ENCODE measurements at places on chromosomes 12 and 14. TPM values are rescaled to one million over a fixed set of nuclear protein-coding genes. Genes with fewer than 3 reads are reported as not detected.

DNA sequence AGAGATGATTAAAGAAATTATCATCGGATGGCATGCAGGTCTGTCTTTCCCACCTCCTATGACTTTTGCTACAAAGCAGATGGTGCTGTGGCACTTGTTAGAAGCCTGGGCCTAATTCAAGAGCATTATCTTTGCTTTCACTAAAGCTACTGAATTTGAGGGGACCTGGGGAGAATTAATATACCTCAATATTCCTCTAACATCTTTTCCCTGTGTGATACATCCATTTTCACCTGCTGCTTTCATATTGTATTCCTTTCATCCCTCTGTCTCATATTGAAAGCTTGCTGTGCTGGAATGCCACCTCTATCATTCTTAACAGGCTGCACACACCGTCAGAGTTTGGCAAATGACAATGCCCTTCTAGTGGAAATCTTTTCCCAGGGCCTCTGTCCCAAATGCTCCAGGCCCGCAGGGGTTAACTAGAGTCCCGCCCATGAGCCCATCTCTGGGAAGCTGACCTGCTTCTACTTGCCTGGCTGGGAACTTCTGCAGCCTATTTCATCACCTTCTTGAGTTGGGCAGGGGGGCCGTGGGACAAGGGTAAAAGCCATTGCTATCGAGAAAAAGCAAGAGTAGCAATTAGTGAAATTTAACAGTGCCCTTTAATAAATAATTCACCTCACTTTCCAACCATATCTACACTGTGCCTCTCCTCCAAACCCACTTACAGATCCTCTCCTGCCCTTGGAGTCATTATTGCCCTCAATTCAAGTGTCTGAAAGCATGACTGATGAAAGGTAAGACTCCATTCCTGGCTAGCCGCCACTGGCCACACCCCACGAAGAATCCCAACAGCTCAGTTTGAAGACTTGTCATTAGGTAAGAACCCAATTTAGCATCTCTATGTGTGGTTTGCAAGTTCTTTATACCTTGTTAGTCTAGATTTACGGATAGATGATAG is 126.7 kb upstream of the BTG1 start:
- DNase-seq: no peak

DNA sequence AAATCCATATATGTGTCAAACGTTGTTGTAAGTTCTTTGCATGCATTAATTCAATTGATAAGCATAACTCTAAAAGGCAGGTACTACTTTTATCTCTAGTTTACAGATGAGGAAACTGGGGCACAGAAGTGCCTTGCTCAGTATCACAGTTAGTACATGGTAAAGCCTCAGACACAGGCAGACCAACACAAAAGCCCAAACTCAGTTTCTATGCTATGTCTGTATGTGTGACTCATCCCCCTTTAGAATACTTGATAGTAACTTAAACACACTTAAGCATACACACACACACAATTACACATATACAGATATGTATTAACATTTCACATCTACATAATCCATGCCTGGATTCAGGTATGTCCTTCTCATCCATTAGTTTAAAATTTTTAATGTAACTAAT is 88.0 kb downstream of the EPS8 start:
- DNase-seq: no peak

- DNase-seq: no peak
Observed at GRCh38 chr12:26026713-26027112, 68.2 kb downstream of the RASSF8 start.

DNA sequence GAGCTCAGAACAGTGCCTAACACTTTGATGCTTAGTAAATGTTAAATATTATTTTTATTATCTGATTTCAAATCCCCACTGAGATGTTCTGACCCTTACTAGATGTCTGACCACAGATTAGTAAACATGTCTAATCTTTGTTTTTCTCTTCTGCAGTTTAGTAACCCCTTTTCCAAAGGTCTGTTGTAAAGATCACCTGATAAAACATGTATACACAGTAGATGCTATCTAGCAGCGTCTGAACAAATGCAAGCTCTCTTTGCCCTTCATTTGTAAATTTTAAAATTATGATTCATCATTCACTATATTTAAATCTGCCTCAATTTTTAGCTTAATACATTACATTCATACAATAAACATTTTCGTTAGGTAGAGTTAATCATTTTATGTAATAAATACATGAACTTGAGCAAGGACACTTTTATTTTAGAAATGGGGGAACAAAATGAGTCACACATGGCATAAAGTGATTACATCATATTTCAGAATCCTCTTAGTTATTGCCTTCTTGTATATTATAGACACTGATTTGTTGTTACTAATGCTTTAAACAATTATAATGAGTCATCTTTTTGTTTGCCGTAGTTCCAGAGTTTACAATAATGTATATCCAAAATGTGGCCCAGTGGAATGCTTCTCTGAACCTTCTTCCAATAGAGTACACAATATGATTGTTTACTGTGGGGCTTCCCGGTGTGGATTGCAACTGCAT is 1.7 kb upstream of the OR4K5 start:
- no peak for DNase-seq

- DNase-seq: no peak
Observed at GRCh38 chr12:12323591-12323990, 26.5 kb downstream of the MANSC1 start.

DNA sequence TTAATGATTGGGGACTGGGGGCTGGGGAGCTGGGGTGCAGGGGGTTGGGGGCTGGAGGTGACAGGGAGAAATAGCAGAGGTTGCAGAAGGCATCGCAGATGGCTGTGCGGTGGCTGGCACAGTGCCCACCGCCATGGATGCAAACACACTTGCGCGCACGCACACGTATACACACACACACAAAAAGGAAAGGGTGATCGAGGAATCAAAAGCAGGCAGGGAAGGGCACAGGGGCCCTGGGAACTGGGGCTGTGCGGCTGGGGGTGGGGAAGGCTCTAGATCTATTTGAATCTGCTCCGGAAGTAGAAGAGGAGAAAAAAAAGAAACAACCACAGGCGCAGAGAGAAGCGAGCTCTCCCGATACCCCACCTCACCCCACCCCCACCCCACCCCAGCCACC is 39.4 kb downstream of the ZFHX2 start:
- DNase-seq: no peak

Gene ITGA5
- total RNA-seq: 53.5 TPM

DNA sequence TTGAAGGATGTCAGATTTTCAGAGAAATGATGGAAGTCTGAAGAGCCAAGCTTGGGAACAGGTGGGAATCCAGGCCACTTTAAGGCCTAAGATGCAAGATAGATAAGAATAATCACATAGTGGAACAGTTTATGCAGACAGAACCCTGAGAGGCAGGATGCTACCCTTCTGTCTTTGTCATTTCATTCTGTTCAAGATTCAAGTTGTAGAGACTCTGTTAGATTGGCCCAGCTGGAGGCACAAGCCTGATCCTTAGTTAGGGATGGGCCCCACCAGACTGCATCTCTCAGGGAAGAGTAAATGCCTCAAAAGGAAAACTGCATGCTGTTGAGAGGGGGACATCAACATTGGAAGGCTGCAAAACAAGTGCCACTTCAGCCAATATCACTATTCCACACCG is 287.0 kb downstream of the PCNX1 start:
- DNase-seq: no peak

Gene SLC10A1
- total RNA-seq: not detected

DNA sequence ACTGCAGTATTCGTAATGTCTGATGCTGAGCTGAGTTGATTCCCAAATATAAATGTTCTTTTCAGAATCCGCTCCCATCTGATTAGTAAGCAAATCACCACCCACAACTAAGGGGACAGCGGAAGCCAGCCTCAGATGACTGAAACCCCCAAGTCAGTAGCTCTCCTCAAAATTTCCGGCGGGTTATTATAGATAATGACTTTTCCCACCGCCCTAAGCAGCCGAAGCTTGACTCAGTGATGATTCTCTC is 469 bp upstream of the LRFN5 start:
- DNase-seq: no peak

GRCh38 chr12:16685107-16685506 is 79.1 kb upstream of the LMO3 start:
- no peak for DNase-seq

Gene GPR65
- total RNA-seq: 0.62 TPM

DNA sequence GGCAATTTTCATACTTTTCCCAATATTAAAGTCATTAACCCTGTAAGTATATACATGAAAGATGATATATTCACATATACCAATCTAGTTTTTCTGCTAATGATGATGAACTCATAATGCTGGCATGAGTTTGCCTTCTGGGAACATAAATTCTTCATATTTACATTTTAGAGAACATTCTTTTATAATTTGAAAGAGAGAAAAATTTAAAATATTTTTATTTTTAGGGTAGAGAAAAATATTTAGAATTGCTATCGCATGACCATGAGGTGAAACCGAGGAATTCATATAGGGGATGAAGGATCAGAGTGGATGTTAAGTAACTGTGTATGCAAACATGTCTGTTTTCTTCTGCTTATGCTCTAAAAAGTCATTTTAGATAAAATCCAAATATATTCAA is 825.3 kb upstream of the FLRT2 start:
- no peak for DNase-seq

Gene CMA1
- total RNA-seq: 1.3 TPM

Gene NPFF
- not detected for total RNA-seq

Gene KRT3
- not detected for total RNA-seq

GRCh38 chr14:88364710-88365413 is 20.6 kb upstream of the SPATA7 start:
- DNase-seq: no peak

Gene RPGRIP1
- 0.60 TPM for total RNA-seq

Gene RAB15
- 12.6 TPM for total RNA-seq

- no peak for DNase-seq
Observed at GRCh38 chr14:27528328-27528727, 930.5 kb upstream of the NOVA1 start.

DNA sequence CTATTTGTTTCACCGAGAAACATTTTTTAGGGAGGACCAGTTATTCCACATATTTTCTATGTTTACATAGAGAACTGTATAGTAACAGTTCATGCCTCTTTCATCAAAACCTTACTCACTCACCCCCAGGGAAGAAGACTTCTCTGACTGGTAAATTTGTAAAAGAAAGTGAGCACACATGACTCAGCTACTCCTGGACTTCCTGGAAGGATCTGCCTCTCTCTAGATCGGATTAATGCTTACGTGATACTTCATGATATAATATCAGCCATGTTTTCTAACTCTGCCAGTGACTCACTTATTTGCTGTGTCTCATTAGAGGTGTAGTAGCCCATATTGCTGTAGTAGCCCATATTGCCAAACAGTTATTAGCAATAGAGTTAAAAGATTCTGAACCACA is 494.3 kb upstream of the ATXN7L3B start:
- DNase-seq: no peak

Gene FAM222A
- total RNA-seq: 27.4 TPM

GRCh38 chr14:20092050-20092449 is 18.5 kb upstream of the OR4K17 start:
- no peak for DNase-seq

Gene OR4E2
- not detected for total RNA-seq

- no peak for DNase-seq
Observed at GRCh38 chr12:122604993-122605392, 77.9 kb downstream of the KNTC1 start.

DNA sequence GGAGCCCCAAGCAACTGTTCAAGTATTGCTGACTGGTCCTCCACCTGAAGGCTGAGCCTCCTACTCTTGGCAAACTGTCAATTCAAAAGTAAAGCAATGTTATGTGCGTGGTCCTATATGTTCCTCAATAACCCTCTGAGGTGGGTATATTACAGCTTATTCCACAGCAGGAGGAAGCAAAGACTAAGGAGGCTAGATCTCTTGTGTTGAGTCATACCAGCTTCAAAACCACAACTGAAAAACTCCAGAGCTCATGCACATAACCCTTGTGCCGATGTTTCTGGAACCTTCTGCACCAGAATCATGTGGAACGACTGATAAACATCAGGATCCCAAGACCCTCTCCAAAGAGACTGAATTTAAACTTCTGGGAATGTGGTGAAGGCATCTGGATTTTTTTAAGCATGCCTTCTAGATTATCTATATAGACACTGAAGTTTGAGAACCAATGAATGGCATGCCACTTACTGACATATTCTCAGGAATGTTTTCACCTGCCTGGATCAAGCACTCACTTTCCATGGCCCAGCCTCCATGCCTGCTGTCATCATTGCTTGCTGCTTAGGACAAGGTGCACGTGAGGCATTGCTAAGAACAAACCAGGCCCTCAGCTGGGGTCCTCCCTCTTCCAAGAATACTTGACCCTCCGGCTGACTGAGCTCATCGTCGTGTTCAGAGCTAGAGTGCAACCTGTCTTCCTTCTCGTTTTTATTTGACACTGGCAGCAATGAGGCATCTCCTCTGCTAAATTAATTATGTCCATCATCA is 194.7 kb downstream of the BCL11B start:
- no peak for DNase-seq

DNA sequence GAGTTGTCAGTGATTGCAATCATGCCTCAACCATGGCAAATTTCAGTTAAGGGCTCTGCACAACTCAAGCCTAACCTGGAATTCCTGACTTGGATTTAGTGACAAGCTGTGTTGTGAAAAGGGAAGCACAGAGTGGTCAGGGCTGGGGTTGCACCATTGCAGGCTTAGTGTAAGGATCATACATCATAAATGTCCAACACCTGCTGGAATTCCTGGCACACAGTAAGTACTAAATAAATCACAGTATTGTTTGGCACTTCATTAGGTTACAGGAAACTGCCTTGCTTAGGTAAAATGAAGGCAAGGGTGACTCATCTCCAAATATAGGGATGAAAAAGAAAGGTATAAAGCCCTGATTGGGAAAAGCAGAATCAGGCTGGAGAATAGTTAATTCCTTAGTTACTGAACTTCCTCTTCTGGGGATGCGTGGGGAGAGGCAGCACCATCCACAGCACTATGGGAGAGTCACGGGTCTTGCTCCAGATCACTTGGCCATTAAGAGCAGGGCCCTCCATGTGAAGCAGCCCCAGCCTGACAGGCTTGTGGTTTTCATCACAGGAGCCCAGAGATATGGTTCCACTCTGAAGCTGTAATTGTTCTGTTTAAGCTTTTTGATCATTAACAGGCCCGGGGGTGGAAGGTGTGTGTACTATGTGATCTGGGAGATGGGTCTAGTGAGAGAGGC is 39.7 kb downstream of the SLC8A3 start:
- DNase-seq: no peak

DNA sequence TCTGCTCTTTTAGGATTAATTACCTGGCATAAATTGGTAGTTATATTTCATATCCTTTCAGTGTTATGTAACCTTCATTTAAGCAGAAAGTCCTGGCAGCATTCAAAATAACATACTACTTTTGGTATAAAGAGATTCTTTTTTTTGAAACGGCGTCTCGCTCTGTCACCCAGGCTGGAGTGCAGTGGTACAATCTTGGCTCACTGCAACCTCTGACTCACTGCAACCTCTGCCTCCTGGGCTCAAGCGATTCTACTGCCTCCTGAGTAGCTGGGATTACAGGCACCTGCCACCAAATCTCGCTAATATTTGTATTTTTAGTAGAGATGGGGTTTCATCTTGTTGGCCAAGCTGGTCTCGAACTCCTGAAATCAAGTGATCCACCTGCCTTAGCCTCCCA is 9.2 kb downstream of the KTN1 start:
- DNase-seq: no peak

GRCh38 chr12:119704065-119704747 is 36.3 kb downstream of the PRKAB1 start:
- DNase-seq: no peak

GRCh38 chr14:89012282-89013097 is 188.0 kb downstream of the TTC8 start:
- DNase-seq: no peak

Gene MYH7
- 11,833 TPM for total RNA-seq

Gene VAMP1
- 4.2 TPM for total RNA-seq

GRCh38 chr12:39619660-39620433 is at the start of gene ABCD2:
Gene ABCD2, minus strand, starts transcription at chr12:39619803. Its CDS starts 188 bp downstream, at chr12:39619615.
- peak; percentile 74 for DNase-seq

Gene CLEC2A
- total RNA-seq: not detected

Gene BEGAIN
- total RNA-seq: 0.68 TPM

Data from Right ventricle myocardium inferior (tissue), 1 donor.